Fibroblast of the conjunctiva (primary cell): ENCODE measurements at places on chromosomes 2 and 18.
A peak's percentile ranks its signal among the peaks of the same experiment; 100 is the strongest.

DNA sequence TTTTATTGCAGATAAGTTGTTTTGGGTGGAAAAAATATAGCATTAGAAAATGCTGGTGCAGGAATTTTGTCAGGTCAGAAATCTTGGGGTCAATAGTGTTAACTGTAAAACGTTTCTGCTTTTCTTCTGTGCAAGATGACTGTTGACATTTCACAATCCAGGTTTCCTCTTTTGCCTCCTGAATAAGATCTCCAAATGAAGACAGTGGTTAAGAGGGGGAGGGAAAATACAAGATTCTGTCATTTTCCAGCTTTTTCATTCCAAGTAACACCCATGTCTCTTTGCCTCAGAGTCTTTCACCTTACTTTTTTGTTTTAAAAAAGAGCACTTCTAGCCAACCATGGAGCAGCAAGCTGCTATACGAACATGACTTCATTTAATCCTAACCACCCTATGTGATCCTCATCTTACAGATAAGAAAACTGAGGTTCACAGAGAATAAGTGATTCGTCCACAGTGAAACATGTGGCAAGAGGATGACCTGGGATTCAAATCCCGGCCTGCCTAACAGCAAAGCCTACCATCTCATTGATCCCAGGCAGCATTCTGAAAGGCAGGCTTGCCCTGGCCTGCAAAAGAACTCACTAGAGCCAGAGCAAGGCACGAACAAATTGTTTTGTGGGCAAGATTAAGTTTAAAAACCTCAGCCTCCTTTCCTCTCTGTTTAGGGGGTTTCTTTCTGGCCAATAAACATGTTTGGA, 3.0 kb downstream of the PLEK start:
- DNase-seq: no peak

DNA sequence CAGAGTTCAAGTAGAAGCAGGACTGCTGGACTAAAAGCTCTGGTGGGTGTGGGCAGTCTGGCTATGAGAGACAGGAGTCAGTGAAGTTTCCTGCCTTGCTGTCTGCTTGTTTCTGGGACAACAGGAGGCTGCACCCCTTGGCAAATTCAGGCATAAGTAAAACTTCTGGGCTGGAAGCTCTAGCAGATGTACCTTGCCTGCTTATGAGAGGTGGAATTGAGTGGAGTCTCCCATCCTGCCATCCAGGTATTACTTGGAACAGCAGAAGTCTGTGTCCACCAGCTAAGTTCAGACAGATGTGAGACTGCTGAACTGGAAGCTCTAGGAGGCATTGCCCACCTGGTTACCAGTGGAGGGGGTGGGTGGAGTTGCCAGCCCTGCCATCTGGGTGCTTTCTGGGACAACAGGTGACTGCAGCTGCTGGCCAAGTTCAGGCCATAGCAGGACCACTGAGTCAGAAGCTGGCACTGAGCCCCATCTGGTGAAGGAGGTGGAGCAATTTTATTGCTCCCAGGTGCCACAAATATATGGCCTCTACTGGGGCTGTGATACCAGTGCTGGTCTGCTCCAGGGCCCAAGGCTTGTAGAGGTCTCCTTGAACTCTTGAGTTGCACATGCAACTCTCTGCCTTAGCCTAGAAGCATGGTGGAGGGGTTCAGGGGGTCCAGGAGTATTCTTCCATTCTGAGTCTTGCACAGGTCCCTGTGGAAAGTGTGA, 199.4 kb upstream of the FN1 start:
- DNase-seq: no peak

GRCh38 chr2:40127146-40127545, 324.7 kb downstream of the SLC8A1 start:
- no peak for DNase-seq

DNA sequence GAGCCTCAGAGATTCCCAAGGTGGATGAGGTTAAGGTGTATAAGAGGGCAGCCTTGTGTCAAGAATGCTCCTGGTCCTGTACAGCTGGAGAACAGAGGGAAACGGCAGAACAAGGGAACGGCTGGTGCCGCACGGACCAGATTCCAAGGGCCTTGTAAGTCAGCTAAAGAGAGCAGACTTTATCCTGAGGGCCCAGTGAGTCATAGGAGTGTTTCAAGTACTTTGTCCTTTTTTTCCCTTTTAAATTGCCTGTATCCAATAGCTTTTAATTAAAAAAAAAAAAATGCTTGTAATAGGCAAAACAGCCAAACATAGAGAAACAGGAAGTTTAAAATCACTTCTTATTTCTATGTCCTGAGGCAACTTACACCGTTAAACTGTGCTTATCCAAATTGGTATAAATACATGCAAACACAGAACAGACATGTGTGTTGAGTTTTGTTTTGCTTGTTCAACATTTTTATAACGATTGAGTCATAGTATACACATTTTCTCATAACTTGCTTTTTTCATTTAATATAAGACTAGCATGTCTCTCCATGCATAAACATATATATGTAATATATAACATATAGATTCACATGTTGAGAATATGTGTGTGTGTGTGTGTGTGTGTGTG, 42.1 kb upstream of the EVA1A start:
- peak; percentile 74 for DNase-seq

DNA sequence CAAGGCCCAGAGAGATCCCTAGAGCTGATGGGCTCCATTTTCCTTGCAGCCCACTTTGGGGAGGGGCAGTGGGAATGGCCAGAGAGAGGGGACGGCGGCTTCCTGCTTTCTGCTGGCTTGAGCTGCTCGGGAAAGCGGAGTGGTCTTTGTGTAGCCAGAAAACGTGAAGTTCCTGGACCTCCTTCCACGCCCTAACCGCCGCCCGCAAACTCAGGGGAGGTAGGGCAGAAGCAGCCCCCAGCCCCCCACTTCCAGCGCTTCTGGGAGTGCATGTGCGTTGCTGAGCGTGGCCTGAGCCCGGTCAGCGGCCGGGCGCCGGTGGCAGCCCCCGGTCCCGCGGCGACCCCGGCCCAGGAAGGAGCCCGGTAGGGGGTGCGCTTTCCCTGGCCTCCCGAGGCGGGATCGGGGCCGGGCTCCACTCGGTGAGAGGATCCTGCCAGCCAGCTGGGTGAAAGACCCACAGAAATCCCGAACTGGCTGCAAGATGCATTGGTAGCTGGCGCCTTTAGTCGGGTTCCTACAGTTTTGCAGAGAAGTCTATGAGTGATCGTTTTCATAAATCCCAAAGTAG, 25.3 kb upstream of the BOD1L2 start:
- DNase-seq: no peak

- DNase-seq: no peak
These were observed 255.0 kb downstream of the CAMKMT start for GRCh38 chr2:44616667-44617155.

DNA sequence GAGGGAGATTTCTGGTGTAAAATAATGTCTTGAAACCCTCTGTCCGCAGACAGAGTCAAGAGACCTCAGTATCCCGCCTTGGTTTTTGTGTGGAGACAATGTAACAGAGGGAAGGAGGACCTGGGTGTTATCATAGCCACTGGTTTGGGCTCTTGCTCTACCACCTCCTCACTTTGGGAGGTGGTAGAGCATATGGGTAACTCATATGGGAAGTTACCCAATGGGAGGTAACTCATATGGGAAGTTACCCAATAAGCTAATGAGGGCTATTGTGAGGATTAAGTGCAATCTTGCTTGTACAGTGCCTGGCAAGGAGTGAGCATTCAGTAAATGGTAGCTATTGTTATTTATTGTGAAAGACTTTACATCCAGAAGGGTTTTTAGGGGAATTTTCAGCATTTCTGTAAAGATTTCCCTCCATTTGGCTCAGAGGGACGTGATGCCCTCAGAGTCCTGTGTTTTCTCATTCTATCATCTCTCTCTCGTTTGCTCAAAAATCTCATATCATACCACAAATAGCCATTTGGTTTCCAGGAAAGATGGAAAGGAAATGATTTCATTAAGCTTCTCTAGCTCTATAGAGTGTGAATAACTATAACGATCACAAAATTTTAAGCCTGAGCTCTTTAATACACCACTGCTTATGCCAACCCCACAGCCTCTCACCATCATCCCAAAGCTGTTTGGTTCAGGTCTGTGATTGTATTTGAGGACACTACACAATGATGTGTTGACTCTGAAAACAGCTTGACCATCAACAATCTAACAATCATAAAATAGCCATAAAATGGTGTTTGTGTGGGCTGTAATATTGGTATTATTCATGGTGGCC, 307.7 kb downstream of the STK39 start:
- no peak for DNase-seq

GRCh38 chr2:95004711-95005110, 20.8 kb upstream of the MAL start:
- no peak for DNase-seq

- no peak for DNase-seq
These were observed 71.2 kb downstream of the SLC8A1 start for GRCh38 chr2:40380721-40381120.

- DNase-seq: no peak
These were observed 191.1 kb upstream of the GLI2 start for GRCh38 chr2:120544522-120544921.

DNA sequence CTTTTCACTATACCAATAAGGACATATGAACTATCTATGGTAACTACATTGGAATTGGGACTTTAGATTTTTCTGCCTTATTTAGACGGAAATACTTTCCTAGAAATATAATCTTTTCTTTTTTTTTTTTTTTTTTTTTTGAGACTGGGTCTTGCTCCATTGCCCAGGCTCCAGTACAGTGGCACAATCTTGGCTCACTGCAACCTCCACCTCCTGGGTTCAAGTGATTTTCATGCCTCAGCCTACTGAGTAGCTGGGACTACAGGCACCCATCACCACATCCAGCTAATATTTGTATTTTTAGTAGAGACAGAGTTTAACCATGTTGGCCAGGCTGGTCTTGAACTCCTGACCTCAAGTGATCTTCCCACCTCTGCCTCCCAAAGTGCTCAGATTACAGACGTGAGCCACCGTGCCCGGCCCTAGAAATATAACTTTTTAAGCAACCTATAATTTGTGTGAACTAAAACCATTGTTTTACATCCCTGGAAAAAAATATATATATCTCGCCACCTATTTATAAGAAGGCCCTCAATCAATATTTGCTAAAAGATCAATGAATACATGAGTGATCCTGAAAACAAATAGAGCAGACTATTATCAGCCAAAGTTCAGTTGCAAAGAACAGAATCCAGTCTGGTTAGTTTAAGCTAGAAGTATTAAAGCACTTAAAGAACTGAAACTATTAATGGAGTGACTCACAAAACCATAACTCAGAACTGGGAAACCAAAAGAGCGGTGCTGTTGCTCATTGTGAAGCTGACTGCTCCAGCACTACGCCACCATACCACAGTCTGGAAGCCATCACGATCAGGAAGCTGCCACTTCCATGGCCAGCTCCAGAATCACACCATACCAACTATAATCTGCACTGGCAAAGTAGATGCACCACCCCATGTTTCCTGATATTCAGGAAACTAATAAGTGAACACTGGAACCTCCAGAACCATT, 8.4 kb upstream of the HNRNPLL start:
- no peak for DNase-seq

DNA sequence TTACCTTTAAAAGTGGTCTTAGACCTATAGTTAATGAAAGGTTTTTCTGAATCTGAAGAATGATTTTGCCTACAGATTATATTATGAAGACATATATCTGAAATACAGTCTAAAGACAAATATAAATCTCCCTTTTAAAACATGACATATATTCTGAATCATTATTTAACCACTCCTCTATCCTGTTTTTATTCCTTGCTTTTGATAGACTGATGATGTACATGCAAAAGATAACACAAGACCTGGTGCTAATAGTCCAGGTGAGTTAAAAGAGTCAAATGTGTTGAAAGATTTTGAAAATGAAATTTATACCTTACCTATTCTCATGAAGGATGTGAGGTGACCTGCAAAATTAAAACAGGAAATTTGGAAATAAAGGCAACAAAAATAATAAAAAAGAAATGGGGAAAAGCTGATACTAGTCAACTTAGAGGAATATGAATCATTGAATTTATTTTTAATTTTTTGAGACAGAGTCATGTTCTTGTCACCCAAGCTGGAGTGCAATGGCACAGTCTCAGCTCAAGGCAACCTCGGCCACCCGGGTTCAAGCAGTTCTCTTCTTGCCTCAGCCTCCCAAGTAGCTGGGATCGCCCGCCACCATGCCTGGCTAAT, 29.3 kb downstream of the DDX1 start:
- DNase-seq: no peak

DNA sequence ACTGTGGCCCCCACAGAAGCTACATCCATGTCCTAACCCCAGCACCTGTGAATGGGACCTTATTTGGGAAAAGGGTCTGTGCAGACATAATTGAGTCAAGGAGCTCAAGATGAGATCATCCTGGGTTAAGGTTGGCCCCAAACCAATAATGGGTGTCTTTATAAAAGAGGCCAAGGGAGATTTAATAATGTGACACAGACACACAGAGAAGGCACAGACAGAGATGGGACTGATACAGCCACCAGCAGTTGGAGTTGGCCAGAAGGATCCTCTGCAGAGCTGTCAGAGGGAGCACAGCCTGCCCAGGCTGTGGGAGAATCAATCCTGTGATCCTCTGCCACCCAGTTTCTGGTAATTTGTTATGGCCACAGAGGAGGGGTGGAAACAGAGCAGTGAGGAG, 26.0 kb downstream of the SNORC start:
- no peak for DNase-seq

DNA sequence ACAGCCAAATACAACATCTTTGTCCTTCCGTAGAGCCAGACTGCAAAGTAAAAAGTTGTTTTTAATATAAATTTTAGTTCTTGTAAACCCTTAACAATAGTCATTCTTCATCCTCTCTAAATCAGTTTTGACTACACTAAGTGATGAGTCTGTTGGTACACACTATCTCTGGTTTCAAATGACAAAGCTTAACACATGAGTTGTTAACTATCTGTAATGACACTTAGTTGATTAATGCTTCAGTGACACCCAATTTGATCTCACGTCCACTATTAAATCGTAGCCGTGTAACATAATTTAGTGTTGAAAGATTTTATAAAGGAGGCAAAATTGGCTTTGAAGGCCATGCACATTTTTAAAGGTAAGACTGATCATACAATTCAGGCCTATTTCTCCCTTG, 181.6 kb downstream of the ZNF521 start:
- DNase-seq: no peak

DNA sequence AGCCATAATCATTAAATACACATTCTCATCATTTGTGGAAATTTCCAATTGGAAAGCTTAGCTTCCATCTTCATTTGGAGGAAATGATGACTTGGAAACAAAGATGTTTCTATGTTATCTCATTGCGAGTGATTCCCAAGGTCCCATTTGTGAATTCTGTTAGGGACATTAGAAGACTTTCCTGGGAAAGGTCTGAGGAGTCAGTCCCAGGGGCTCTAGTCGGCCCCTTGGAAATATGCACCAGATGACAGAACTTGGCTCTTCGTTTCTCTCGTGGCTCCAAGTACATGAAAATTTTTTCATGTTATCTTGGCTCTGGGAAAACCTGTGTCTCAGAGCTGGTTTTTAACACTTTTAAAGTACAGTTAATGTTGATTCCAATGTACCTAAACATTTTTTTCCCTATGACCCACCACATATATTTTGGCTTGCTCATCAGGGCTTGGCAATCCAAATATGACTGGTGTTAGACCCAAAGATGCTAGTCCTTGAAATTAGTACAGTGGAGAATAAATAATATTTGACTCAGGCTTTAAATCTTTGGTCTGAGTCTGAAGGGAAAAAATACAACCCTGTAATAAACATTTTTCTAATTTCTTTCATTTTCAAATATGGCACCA, 15.4 kb upstream of the CAVIN2 start:
- DNase-seq: no peak
